ENCODE measurements at places on chromosomes 5 and 9. TPM values are rescaled to one million over a fixed set of nuclear protein-coding genes. Genes with fewer than 3 reads are reported as not detected.

- no peak for DNase-seq
Measured at GRCh38 chr5:90878549-90879196, 320.1 kb downstream of the ADGRV1 start.

DNA sequence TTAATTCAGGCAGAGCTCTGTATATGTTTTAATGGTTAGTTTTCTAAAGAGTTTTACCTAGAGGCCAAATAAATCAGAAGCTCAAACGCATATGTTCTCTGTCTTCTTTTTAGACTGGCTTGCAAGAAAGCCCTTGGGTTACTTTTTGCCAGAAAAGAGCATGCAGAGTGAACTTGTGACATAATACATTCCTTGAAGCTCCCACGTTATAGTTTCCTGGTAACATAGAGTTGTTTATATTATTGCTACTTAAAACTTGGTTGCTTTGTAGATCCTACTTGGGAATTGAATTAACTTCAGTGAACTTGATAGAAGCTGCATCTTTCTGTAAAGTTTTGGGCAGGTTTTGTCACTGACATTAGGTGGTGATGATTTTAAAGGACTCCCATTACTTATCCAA, 102.9 kb downstream of the C9orf152 start:
- DNase-seq = no peak

GRCh38 chr9:94212531-94212930, 46.6 kb upstream of the ZNF169 start:
- DNase-seq = no peak

The ADAMTS2 gene
- total RNA-seq = 0.05 TPM

The QRFP gene
- total RNA-seq = not detected

The PCDHA3 gene
- not detected for total RNA-seq

- no peak for DNase-seq
Measured at GRCh38 chr9:130117816-130118632, 54.2 kb upstream of the NCS1 start.

- DNase-seq = no peak
Measured at GRCh38 chr9:111149018-111149759, 110.9 kb upstream of the LPAR1 start.

DNA sequence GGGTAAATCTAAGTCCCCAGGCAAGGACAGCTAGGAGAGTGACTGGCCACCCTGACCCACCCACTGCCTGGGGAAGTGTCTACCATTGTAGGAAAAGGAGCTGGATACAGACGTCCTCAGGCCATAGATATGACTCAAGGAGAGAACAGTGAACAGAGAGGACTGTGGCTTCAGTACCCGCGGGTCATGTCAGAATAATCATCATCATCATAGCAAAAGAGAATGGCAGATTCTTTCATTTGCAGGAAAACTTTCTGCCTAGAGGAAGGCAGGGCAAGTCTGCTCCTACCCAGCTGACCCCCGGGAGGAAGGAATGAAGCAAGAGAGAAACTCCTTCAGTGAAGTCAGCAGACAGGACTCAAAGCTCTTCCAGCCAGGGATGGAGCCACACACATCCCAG, 52.2 kb upstream of the UBTD2 start:
- no peak for DNase-seq

All from activated T-cell treated with anti-CD3 and anti-CD28 coated beads, Interleukin-2, amount 50 U/mL, for 4 hours (primary cell).